ENCODE measurements at places on chromosomes 5 and 9. TPM values are rescaled to one million over a fixed set of nuclear protein-coding genes. Genes with fewer than 3 reads are reported as not detected.

IL4 gene
- total RNA-seq, result 21.6 TPM

CAVIN4 gene
- 0.23 TPM for total RNA-seq

PCDHB15 gene
- total RNA-seq, result not detected

SLC27A6 gene
- not detected for total RNA-seq

LIX1 gene
- total RNA-seq, result not detected

PCDHB8 gene
- total RNA-seq, result not detected

RETREG1 gene
- total RNA-seq, result 21.9 TPM

TAS2R1 gene
- not detected for total RNA-seq

DNA sequence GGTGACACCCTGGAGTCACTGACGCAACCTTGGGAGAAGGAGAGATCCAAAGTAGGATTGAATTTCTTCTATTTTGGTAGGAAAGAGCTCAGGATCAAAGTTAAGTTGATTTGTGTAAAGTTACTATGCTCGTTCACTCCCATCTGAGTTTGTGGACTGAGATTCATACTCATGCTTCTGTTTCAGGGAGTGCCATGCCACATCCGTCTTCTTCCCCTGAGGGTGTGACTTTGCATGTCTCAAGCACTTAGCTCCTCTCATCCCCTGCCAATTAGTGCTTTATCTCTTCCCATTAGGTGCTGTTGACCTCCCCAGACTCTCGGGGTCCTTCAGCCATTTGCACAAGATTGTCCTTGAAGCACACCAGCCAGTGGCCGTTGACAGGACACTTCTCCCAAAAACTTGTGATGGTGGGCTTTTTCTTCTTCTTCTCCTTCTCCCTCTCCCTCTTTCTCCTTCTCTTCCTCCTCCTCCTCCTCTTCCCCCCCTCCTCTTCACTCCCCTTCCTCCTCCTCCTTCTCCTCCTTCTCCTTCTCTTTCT, 232.2 kb upstream of the KLF4 start:
- no peaks in the 10 kb centered on the region for H3K36me3 ChIP-seq
- DNase-seq, result no peak
- H3K27me3 ChIP-seq, result no peaks in the 10 kb centered on the region
- no peak overlapping the region for H3K4me3 ChIP-seq

DNA sequence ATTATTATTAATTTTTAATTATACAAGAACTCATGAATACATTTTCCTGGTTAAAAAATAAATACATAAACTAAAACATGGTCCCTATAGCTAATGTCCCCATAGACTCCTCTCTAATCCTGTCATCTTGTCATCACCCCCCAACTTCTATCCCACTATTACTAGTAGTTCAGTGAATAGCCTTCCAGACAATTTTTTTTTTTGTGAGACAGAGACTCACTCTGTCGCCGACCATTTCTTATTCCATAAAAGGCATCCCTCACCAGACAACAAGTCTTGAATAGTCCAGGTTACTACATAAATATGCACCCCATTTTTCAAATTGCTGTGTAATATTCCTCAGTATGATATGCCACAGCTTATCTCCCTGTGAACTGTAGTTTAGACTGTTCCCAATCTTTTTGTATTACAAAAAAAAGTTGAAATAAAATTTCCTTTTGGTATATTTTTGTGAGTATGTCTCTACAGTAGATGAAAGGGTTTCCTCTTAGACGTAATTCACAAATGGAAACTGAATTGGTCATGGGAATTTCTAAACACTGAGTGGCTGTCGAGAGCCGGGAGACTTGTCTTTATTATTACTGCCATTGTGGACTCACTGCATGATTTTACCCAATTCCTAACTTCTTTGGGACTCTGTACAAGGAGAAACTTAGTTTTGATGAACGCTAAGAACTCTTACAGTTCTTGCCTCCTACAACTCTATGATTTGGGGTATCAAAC, 6.4 kb upstream of the ABLIM3 start:
- no peaks in the 10 kb centered on the region for H3K4me1 ChIP-seq
- no peak overlapping the region for H3K27ac ChIP-seq
- H3K4me3 ChIP-seq, result no peak overlapping the region

DNA sequence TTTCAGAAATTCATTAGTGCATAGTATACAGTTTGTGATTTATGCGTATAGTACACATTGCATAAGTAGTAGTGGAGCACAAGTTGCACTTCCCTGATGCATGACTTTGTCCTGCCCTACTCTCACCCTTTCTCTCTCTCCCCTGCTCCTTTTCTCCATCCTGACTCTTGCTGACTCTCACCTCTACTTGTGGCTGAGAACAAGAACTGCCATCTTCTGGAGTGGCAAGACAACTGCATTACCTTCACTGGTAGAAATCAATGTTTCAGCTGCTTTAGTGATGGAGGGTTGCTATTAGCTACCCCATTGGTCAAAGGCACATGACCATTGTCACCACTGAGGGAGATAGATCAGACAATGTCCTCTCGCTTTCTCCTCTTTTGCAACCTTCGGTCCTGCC, 26.9 kb downstream of the SPEF2 start:
- no peak overlapping the region for H3K4me3 ChIP-seq
- H3K36me3 ChIP-seq, result peaks cover 12% of the 10 kb centered on the region
- no peaks in the 10 kb centered on the region for H3K27me3 ChIP-seq
- DNase-seq, result no peak
- no peak overlapping the region for H3K27ac ChIP-seq
- no peaks in the 10 kb centered on the region for H3K4me1 ChIP-seq

GRCh38 chr5:109529520-109529919, 119.7 kb upstream of the PJA2 start:
- DNase-seq, result no peak
- H3K4me3 ChIP-seq, result no peak overlapping the region
- no peaks in the 10 kb centered on the region for H3K36me3 ChIP-seq
- no peak overlapping the region for H3K27ac ChIP-seq

GRCh38 chr5:36653044-36653705, 46.8 kb downstream of the SLC1A3 start:
- H3K4me1 ChIP-seq, result no peaks in the 10 kb centered on the region
- H3K4me3 ChIP-seq, result no peak overlapping the region
- DNase-seq, result no peak
- peaks cover 18% of the 10 kb centered on the region for H3K27me3 ChIP-seq
- H3K27ac ChIP-seq, result no peak overlapping the region

- peaks cover 72% of the 10 kb centered on the region for H3K36me3 ChIP-seq
- no peak overlapping the region for H3K4me3 ChIP-seq
- no peaks in the 10 kb centered on the region for H3K27me3 ChIP-seq
These were observed 42.8 kb downstream of the JADE2 start for GRCh38 chr5:134568337-134568700.

- no peak overlapping the region for H3K27ac ChIP-seq
- no peaks in the 10 kb centered on the region for H3K36me3 ChIP-seq
- no peak for DNase-seq
- peaks cover 2% of the 10 kb centered on the region for H3K27me3 ChIP-seq
- no peak overlapping the region for H3K4me3 ChIP-seq
These were observed 68.6 kb upstream of the MAP3K1 start for GRCh38 chr5:56746553-56747339.

- H3K27ac ChIP-seq, result no peak overlapping the region
- no peaks in the 10 kb centered on the region for H3K4me1 ChIP-seq
- H3K27me3 ChIP-seq, result peaks cover 20% of the 10 kb centered on the region
- H3K36me3 ChIP-seq, result no peaks in the 10 kb centered on the region
- H3K4me3 ChIP-seq, result no peak overlapping the region
These were observed 28.2 kb downstream of the CATSPER3 start for GRCh38 chr5:134995850-134996402.

DNA sequence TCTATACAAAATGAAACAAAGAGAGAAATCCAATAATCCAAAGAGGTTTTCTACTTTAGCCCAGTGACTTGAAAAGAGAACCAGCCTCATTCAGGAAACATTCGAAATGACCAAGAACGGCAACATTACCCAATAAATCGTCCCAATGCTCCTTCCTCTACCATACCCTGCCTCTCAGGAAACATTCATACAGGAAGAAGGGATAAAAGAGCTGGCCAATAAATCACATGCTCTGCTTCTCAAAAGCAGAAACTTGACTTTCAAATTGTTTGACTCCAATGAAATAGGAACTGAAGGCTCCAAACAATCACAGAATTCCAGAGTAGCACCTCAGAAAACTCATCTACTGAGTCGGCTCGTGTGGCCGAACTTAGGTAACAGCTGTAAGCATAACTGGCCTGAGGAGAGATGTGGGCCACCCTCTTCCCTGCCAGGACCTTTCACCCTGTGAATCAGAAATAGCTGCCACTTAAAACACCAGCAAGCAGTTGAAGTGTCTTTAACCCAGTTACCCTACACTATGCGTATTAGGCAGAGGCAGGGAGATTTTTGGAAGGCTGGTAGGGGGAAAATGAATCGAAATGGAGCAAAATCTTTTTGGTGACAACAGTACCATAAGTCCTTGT, 14.6 kb downstream of the ARL15 start:
- peaks cover 1% of the 10 kb centered on the region for H3K4me1 ChIP-seq
- H3K27me3 ChIP-seq, result no peaks in the 10 kb centered on the region
- no peaks in the 10 kb centered on the region for H3K36me3 ChIP-seq
- no peak for DNase-seq
- H3K27ac ChIP-seq, result no peak overlapping the region

- H3K36me3 ChIP-seq, result no peaks in the 10 kb centered on the region
- no peak overlapping the region for H3K27ac ChIP-seq
- no peak overlapping the region for H3K4me3 ChIP-seq
- H3K4me1 ChIP-seq, result no peaks in the 10 kb centered on the region
These were observed 397.5 kb downstream of the DTWD2 start for GRCh38 chr5:118590806-118591205.

GRCh38 chr9:35490155-35490909, 421 bp downstream of the RUSC2 start:
- peak overlapping the region; percentile 87 for H3K4me3 ChIP-seq
- peaks cover 22% of the 10 kb centered on the region for H3K27me3 ChIP-seq
- no peak for DNase-seq
- peak overlapping the region; percentile 80 for H3K27ac ChIP-seq
- H3K4me1 ChIP-seq, result peaks cover 33% of the 10 kb centered on the region

- no peaks in the 10 kb centered on the region for H3K27me3 ChIP-seq
- H3K27ac ChIP-seq, result peak overlapping the region; percentile 10
- H3K4me3 ChIP-seq, result no peak overlapping the region
- DNase-seq, result no peak
- H3K4me1 ChIP-seq, result peaks cover 45% of the 10 kb centered on the region
- peaks cover 43% of the 10 kb centered on the region for H3K36me3 ChIP-seq
These were observed 96.8 kb downstream of the CAMK4 start for GRCh38 chr5:111320953-111321352.

DNA sequence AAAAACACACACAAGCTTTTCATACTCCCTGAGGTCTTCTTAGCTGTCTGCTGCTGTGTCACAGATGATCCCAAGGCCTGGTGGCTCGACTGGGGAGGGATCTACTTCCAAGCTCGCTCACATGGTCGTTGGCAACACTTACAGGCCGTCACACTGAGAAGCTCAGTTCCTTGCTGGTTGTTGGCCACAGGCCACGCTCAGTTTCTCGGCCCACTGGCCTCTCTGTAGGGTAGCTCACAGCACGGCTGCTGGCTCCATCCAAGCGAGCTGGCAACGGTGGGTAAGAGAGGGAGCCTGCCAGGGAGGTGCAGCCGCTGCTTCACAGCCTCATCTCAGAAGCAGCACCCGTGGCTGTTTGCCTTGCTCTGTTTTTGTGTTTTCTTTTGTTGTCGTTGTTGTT, 43.8 kb upstream of the GFPT2 start:
- H3K27me3 ChIP-seq, result no peaks in the 10 kb centered on the region

- no peaks in the 10 kb centered on the region for H3K36me3 ChIP-seq
- H3K4me1 ChIP-seq, result peaks cover 16% of the 10 kb centered on the region
- DNase-seq, result no peak
- no peak overlapping the region for H3K4me3 ChIP-seq
- peaks cover 44% of the 10 kb centered on the region for H3K27me3 ChIP-seq
These were observed 3.6 kb upstream of the SLC1A3 start for GRCh38 chr5:36602704-36603321.

Data from activated T-helper 2 cell treated with anti-CD3 and anti-CD28 coated beads, Interferon-gamma antibody, Interleukin-2, Interleukin-4, amounts not matched to agents 10 μg/mL and 5 μg/mL and 100 μg/mL, durations not matched to agents 14 hours and 24 hours and 36 hours (primary cell).